ENCODE measurements at places on chromosomes 7 and 10.
A peak's percentile ranks its signal among the peaks of the same experiment; 100 is the strongest.

GRCh38 chr7:4103352-4104091 is 578.6 kb upstream of the FOXK1 start:
- peak; percentile 33 for DNase-seq

DNA sequence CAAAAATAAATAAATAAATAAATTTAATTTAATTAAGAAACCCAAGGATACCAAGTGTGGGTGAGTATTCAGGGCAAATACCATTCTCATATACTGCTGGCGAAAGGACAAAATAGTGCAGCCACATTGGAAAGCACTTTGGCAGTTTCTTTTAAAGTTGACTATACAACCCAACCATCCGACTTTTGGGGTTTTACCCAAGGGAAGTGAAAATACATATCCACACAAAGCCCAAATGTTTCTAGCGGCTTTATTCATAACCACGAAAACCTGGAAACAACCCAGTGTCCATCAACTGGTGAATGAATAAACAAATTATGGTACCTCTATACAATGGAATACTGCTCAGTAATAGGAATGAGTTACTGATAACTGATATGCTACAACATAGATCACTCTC is 36.2 kb upstream of the OGDHL start:
- DNase-seq: no peak

DNA sequence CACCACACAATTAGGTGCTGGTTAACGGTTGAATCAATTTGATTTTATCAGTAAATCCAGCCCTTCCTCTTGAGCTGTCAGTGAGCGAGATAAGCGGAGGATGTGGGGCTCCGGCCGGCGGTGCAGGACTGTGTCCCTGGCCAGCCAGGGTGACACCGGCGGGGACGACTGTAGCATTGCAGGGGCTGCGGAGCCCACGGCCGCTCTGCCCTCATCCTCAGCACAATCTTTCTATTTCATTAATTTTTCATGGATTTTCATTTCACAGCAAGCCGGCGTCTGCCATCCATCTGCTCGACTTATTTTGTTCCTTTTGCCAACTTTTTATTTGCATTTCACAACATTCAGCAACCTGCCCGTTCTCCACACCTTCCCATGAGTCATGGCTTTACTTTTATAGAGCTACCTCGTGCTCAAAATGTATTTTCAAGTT is 4.7 kb downstream of the ADARB2 start:
- DNase-seq: no peak

DNA sequence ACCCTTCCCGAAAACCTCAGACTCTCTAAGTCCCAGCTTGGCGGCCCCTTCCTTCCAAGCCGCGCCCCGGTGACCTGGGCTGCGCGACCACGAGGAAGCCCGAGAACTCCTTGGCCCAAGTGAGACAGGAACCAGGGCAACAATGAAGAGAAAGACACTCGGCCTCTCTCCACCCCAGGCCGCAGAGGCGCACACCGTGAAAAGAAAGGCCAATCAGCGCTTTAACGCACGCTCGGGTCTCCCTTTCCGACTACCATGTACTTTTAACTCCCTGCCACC is 166.4 kb upstream of the PPP1R3A start:
- DNase-seq: no peak

GRCh38 chr10:70601746-70602145 is 795 bp downstream of the PRF1 start:
- DNase-seq: no peak

DNA sequence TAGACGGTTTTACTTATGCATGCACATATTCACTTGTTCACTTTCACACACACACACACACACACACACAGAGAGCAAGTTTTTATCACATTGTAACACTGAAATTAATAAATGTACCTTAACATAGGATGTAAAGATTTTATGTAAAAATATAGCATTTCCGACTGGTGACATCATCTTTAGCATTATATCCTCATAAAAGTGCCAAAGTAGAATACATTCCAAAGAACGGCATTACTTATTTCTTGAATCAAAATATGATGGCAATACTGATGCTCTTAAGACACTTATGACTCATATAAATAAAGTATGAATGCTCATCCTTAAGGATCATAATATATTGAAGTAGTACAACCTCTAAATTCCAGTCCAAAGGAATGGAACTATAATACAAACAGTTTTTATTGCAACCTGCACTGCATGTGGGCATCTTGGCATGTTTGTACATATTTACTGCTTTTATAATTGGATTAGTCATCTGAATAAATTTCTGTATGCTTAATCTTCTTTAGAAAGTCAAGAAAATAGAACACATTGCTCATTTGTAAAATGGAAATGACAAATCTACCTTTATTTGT is 290.0 kb upstream of the SEMA3A start:
- peak; percentile 65 for DNase-seq

DNA sequence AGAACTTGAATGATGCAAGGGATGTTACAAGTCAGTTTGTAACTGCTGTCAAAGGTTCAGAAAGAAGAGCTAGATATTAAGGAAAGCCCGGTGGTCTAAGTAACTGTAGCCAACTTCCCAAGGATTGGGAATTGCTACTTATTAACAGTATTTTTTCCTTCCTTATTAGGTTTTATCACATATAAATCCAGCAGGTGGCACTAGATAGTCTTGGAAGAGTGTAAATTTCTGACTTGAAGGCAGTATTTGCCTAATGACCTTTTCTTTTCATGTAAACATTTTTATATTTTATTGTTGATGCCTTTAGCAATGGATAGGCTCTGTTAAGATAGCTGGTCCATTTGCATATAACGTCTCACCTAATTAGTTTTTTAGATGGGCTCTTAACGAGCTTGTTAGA is 51.2 kb downstream of the ANLN start:
- DNase-seq: peak; percentile 27

- no peak for DNase-seq
Observed at GRCh38 chr10:84473136-84473535, 144.7 kb downstream of the CCSER2 start.

GRCh38 chr10:117934477-117934876 is 112.3 kb downstream of the RAB11FIP2 start:
- no peak for DNase-seq

All from A172 (cell line).